Activated T-cell treated with anti-CD3 and anti-CD28 coated beads for 24 hours (primary cell): ENCODE measurements at places on chromosomes 6 and 20.

GRCh38 chr20:40686434-40686882, 2.6 kb downstream of the MAFB start:
- no peak for DNase-seq

- no peak for DNase-seq
Observed at GRCh38 chr6:98525860-98526259, 308.5 kb upstream of the POU3F2 start.

DNA sequence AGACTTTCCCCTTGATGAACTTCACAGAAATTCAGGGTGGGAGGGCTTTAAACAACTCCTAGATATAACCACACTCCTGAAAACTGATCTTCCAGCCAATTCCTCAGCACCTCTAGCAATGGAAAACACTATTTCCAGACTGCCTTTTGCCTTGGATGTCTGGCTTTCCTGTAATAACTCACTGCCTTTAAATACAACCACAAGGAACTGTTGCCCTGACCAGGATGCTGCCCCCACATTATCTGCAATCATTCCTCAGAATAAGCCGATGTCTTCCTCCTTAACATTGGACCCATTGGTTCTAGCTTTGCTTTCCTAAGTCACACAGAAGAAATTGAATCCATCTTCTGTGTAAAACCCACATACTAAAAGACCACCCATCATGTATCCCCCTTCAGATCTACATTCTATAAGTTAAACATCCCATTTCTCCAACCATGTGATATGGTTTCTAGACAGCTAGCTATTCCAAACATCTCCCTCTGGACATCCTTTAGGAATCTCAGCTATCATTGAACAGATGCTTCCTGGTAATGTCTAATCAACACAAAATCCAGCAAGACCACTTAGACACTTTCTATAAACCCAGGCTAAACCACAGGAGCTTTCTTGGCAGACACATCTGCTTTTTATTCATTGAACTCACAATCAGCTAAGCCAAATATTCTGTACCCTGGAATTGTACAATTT, 95.9 kb upstream of the KCNQ5 start:
- DNase-seq = no peak

GRCh38 chr20:48824830-48825565, 2.8 kb downstream of the PREX1 start:
- DNase-seq = no peak

- DNase-seq = no peak
Observed at GRCh38 chr6:5007531-5007930, 3.7 kb upstream of the RPP40 start.

DNA sequence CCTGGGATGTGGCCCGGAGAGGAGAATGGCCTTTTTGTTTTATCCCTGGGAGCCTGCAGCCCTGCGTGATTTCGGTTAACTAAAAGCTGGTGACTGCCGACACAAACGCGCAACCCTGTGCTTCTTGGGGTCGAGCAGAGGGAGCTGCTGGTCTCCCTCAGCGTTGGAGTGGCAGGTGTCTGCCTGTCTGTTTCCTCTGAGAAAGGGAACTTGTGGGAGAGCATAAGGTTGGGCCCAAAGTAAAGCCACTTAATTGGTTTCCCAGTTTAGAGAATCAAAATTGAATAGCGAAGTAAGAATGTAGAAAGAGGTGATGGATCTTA, 500 bp downstream of the LTV1 start:
- peak; percentile 3 for DNase-seq

DNA sequence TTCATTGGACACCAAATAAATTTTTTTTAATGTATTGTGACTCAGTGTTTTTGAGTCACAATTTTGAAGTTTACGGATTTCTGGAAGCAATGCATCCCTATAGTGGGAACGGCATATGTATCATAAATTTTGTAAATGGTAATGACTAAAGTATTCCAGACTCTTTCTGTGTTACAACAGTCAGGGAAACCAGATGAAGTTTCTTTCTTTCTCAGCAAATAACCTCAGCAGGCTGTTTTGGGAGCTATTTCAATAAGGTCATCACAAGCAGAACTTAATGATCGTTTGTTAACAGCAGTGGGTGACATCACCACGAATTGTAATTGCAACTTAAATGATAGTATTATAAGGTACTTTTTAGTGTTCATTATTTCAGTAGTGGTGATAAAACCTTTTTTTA, 52.0 kb downstream of the HIVEP1 start:
- no peak for DNase-seq

DNA sequence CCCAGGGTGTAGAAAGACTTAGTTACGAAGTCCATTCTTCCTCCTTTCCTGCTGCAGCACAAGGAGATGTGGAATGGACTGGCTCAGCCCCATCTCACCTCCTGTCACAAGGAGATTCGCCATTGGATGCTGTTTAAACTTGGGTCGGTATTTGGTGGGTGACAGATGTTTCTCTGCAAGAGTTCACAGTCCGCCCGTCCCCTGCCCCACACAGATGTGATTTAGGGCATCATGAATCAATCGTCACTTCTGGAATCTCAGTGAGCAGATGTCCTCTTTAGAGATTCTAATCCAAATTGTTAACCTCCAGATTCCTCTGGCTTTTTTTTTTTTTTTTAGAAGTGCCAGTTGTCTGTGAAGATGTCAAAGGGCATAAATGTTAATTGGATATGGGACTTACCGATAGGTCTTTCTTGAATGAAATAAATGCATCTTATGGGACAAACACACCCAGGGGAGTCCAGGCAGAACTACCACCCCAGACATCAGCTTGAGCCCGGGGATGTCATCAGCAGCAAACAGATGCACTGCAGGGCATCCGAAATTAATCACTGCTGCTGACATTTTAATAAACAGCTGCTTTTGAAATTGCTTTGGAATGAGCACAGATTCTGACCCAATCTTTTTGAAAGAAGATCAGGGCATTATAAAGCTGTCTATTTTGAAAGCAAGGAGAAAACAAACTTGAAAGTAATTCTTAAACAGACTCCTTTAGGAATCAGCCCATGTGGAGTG, 117.6 kb upstream of the CDH4 start:
- no peak for DNase-seq

DNA sequence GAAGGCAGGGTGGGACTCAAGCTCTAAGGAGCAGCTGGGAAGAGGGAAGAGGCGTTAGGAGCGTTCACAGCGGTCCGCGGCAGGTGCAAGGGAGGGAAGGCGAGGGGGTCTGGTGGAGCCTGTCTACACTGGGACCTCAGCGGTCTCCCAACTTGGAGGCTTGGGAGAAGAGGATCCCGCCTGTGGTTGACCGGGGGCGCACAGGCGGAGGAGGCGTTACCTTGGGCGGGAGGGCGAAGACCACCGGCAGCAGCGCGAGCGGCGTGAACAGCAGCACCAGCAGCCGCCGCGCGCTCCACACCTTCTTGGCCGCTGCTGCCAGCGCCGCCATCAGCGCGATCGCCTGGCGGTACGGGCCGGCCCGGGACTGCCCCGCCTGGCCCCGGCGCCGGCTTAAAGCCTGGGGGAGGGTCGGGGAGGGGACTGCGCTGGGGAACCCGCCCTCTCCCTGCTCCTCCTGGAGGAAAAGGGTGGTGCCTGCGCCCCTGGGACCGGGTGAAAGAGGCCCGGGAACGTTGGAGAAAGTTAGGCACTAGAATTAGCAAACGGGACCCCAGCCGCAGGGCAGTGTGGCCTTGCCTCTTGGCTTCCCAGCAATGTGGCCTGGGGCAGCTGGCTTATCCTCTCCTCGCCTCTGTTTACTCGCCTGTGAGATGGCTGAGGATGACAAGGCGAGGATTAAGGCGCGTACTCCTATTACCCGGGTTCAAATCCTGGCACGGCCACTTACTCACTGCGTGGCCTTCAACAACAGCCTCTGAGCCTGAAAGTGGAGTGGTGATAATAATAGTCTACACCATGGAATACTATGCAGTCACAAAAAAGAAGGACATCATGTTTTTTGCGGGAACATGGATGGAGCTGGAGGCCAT, at the start of gene SLC13A3:
Gene SLC13A3 (minus strand): TSS at position 369 of the 872 bp plus-strand sequence. CDS start 38 bp downstream, at position 331.
- no peak for DNase-seq

DNA sequence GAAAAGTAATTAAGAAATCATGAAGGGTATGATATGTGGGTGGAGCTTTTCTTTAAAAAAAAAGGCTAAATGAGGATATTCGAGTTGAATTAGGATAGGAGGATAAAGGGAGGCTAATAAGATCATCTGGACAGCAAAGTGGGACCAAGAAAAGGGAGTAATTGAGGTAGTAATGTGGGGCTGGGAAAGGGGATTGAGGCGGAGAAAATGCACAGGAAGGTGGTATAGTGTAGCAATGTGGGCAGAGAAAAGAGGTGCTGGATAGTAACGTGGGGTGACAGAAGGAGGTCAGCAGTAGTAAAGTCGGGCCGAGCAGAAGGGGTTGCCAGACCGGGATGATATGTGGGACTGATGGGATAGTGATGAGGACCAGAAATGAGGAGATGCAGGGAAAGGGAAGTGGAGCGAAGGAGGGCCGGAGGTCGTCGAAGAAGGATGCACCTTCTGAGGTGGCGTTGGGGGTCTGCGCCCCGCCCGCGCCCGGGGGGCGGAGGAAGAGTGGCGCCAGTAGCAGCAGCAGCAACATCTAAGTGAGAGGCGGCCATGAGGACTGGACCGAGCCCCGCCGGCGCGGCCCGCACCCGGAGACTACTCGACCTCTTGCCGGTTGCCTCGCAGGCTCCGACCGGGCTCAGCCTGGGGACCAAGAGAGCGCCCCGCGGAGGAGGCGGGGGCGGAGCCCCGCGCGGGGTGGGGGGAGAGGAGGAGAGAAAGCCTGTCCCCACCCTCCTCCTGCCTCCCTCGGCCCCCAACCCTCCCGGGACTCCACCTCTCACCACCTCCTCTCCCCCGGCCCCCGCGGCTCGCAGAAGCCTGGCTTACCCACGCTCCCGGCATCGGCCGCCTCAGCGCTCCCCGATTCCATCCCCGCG, 887 bp downstream of the GABBR1 start:
- no peak for DNase-seq
